ENCODE measurements at places on chromosomes 3 and 15.
A peak's percentile ranks its signal among the peaks of the same experiment; 100 is the strongest.

DNA sequence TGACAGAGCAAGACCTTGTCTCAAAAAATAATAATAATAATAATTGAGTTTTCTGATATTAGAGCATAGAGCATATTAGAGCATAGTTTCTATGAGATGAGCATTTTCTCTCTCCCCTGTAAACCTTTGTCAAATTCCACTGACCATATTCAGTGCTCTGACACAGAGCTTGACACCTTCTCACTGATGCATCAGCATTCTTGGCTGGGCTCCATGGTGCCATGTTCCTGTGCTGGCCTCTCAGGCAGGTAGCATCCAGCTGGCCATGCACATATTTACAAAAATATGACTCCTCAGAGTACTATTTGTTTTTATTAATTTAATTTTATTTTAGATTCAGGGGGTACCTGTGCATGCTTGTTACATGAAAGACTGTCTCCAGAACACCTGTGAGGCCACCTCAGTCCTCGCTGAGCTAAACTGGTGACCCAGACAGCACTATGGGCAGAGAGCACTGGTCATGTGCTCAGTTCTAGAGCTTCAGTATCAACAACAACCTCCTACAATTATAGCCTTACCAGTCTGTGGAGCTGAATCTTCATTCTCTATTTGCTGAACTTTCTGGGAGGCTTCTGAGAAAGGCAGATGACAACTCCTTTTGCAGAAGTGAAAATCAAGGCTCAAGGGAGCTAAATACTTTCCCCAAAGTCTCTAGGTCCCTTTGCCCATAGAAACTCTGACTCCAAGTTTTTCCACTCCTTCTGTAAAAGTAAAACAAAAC is 21.6 kb upstream of the SLC28A2 start:
- no peak for ATAC-seq

- ATAC-seq, result no peak
These were observed 100.4 kb downstream of the LSM3 start for GRCh38 chr3:14278799-14279625.

- no peak for ATAC-seq
These were observed 180.6 kb upstream of the RBMS3 start for GRCh38 chr3:29100292-29100691.

DNA sequence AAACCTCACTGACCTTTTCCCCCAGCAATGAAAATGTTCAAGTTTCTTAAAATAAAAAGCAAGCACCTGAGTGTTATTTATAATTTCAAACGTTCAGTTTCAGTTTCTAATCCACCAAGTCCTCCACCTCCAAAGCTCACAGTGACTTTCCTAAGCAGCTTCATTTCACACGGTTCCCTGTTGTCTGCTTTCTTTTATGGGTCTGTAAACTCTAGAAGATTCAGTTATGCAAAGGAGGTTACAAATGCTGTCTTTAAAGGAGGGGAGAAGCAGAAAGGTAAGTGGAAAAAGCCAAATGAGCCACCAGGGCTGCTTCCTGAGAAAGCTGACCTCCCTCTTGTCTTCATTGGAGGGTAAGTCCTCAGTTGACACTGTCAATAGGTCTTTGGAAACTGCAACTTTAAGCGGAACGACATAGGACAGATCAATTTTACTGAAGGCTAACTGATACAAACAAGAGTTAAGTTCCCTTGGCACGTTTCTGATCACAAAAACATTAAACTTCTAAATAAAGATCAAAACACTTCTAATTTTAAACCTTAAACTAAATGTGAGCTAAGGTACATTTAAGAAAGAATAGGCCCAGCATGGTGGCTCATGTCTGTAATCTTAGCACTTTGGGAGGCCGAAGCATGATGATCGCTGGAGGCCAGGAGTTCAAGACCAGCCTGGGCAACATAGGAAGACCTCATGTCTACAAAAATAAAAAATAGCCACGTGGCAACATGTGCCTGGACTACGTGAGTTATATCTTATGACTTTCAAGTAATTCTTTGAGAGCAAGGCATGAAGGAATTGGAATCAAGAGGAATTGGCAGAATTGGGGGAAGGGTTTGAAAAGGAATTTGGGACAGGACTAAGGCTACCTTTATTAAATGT is 151.9 kb upstream of the UBE2E1 start:
- no peak for ATAC-seq

DNA sequence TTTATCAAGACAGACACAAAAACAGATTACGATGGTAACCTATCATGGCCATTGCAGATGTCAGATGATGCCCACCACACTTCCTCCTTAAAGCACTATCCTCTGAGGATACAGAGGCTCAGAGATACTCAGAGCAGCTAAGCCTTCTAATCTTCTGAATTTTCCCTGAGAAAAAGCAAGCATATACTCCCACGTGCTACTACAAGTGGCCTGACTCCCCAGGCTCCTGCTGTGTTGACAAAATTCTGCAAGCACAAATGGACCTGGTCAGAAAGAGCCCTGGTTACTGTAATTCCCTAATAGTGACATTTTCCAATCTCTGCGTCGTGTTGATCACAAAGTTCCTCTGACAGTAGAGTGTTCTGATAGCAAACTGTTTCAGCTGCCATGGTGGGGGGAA is 207.1 kb downstream of the KCNMB2 start:
- no peak for ATAC-seq

- ATAC-seq, result no peak
These were observed 7.4 kb upstream of the PCOLCE2 start for GRCh38 chr3:142896201-142896755.

DNA sequence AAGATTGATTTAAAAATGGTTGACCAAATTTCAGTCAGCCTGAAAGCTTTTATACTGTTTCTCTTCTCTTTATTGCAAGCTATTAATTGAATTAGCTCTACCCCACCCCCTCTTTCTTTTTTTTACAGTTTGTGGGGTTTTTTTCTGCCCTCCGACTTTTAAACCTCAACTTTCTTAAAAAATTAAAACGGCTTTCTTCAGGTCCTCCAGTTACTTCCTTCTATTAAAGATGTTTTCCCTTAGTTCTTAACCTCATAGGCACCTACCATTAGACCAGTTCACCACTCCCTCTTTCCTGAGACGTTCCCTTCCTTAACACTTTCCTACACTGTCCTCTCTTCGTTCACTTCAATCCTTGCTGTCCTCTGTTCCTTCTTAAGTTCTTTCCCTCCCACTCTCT is 52.4 kb downstream of the ATP8B4 start:
- ATAC-seq, result no peak

DNA sequence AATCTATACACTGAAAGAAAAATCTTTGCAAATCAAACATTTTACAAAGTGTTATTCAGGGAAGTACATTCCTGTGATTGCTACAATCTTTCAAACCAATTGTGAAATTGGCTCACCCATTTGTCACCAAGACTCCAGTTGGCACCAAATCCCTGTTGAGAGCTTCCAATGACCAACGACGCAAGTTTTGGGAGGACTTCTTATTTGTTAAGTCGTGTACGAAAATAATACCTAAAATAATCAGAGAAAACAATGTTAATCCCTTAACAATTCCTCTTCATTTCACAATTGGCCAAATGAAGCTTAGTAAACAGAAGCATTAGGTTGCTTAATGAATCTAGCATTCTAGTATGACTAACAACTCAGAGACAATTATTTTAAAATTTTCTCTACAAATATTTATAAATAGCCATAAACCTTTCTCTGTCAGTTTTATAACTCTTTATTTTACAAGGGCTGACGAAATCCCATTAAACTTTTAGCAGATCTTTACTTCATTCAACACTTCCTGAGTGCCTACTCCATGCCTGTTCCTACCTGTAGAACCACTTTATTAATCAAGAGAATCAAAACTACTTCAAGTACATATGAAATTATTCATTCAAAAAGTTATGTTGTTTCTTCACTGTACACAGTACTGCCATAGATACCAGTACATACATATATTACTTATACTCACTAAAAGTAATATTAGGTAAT is 24.0 kb upstream of the HGD start:
- no peak for ATAC-seq

DNA sequence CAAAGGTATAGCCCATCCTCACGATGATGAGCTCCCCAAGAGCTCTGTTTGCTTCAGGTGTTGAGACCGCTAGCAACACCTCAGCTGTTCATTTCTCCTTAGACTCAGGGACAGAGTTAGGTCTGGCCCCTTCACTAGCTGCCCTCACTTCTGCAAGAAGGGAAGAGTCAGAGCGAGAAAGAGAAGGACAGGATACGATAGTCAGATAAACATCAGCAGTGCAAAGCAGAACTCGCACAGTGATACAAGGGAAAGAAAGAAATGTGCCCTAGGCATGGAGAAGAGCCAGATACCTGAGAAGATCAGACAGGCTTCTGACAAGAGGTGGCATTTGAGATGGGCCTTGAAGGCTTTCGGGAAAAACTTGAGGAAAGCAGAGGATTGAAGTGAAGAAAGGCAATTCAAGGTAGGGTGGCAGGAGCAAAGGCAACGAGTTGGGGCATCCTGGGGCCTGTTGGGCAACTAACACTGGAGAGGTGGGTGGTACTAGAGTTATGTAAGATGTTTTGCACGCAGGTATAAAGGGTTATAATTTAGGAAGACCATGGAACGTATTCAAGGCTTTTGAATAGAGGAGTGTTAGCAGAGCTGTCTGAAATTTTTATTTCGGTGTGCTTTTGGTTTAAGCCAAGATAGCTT is 106.0 kb downstream of the PGPEP1L start:
- no peak for ATAC-seq

- ATAC-seq, result no peak
These were observed 2.9 kb downstream of the GATA2 start for GRCh38 chr3:128489927-128490649.

GRCh38 chr3:1805331-1805730 is 293.3 kb upstream of the CNTN4 start:
- ATAC-seq, result no peak

GRCh38 chr15:40695469-40695890 is 506 bp downstream of the RAD51 start:
- ATAC-seq, result no peak

- no peak for ATAC-seq
These were observed 9.9 kb downstream of the DNASE1L3 start for GRCh38 chr3:58200846-58201355.

- ATAC-seq, result no peak
These were observed 102.4 kb downstream of the NR1D2 start for GRCh38 chr3:24047513-24047912.

GRCh38 chr15:96352604-96353405 is 22.3 kb downstream of the NR2F2 start:
- ATAC-seq, result no peak

DNA sequence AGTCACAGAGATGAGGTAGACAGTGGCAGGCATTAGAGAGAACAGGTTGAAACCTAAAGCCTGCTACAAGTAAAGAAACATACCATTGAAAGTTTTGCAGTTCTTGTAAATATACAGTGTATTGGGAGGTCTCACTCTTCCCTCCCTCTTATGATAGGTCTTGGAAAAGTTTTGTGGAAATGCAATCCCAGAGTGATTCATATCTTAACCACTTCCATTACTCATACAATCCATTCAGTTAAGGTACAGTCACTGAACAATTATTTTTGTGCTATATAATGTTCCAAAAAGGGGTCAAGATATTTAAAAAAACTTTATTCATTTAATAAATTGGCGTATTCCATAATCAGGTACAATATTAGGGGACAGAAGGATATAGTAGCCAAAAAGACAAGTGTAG is 737.7 kb upstream of the ALCAM start:
- no peak for ATAC-seq

DNA sequence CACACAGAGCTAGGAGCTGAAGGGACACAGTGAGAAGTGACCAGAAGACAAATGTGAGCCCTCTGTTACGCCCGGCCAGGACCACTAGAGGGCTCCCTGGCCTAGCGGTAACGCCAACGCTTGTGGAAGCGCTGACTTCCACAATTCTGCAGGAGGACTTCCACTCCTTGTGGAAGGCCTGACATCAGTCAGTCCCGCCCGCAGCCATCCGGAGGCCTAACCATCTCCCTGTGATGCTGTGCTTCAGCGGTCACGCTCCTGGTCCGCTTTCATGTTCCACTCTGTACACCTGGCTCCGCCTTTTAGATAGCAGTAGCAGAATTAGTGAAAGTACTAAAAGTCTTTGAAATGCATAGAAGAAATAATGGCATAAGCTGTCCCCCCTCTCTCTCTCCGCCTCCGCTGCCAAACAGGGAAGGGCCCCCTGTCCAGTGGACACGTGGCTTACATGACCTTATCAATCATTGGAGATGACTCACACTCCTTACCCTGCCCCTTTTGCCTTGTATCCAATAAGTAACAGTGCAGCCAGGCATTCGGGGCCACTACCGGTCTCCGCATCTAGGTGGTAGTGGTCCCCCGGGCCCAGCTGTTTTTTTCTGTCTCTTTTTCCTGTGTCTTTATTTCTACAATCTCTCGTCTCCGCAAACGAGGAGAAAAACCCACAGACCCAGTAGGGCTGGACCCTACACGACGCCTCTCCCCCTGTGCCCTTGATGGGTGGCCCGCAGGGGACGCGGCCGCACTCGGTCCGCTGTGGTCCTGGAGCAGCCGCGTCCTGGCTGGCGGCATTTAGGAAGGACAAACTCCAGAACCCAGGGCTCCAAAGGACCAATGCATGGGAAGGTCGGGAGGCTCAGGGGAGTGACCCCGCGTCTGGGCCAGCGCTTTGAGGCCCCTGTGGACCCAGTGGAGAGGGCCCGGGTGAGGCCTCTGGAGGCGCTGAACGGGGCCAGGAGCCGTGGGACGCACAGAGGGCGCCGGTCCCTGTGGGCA is 27.0 kb upstream of the RPL32 start:
- peak; percentile 94 for ATAC-seq

DNA sequence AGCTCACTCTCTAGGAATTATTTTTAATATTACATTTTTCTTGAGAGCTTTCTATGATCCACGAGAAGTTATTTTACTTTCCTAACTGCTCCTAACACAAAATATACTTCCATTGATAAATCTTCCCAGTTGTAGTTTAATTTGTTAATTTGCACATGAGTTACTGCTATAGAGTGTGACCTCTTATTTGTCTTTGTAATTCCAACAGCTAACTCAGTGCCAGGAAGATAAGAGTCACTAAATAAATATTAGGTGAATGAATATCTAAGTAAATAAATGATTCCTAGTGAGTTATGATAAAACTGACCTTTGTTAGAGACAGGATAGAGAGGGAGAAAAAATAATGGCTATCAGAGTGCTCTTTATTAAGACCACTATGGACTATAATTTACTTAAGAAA is 319.9 kb downstream of the NAALADL2 start:
- no peak for ATAC-seq

DNA sequence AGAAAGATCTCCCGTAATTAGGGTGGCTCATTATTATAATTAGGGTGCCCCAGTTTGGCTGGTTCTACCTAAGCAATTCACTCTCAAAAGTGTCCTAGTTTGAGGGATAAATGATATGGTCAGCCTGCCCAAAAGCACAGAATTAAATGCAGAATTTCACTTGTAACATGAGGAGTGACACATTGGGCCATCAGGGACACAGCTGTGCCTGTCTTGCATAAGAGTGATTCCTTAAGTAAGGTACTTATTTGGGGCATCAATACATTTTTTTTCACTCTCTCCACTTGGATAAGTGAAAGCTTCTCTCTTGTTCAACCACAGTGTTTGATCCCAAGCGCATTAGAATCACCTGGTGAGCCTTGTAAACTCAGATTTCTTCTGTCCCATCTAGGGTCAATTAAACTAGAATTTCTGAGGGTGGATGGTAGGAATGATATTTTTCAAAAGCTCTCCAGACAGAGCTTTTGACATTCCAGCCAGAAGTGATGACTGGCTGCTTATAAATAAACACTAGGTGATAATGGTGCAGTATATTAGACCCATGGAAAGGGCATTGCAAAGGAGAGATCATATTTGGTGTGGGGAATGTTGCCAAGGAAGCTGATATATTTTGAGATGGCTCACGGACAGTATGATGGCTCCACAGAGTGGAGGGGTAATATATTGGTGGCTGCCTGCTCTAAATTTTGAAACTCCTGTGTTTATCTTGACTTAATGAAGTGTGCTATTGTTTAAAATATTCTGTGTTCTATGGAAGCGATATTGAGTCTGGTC is 458.1 kb upstream of the RASGRP1 start:
- ATAC-seq, result no peak

- no peak for ATAC-seq
These were observed 71.8 kb upstream of the NDN start for GRCh38 chr15:23758891-23759290.
